ENCODE measurements at places on chromosomes 13 and 19. TPM values are rescaled to one million over a fixed set of nuclear protein-coding genes. Genes with fewer than 3 reads are reported as not detected.

Gene RNF17
- not detected for total RNA-seq

Gene ZNF547
- 2.3 TPM for total RNA-seq

- DNase-seq: no peak
Observed at GRCh38 chr13:72229067-72229466, 362.1 kb upstream of the DACH1 start.

- no peak for DNase-seq
Observed at GRCh38 chr13:30726192-30726591, 9.2 kb upstream of the ALOX5AP start.

GRCh38 chr13:57632276-57633140 is 964 bp downstream of the PCDH17 start:
- DNase-seq: no peak

- DNase-seq: no peak
Observed at GRCh38 chr13:47303626-47304025, 406.8 kb upstream of the HTR2A start.

Gene LIM2
- not detected for total RNA-seq

- DNase-seq: no peak
Observed at GRCh38 chr13:107374038-107374437, 806.1 kb upstream of the ARGLU1 start.

DNA sequence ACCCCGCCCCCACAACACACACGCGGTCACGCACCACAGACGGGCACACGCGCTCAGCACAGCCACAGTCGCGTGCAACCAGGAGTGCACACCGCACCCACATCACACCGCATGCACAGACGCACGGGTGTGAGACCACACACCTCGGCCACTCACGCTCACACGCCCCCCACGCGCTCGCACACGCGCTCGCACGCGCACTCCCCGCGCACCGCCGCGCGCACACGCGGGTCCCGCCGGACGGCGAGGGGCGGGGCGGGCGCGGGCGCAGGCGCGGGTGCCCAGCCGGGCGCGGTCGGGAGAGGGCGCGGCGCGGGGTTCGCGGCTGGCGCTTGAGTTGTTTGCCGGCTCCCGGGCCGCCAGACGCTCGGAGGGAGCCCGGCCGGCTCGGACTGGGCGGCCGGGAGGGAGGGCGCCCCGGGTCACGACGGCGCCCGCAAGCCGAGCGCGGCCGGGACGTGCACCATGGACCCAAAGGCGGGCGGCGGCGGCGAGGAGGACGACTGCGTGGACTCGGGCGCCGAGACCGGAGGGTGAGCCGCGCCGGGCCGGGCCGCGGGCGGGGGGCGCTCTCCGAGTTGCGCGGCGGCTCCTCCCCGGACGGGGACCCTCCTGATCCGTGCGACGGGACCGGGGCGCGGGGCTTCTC is at the start of gene FAM124A:
Gene FAM124A (plus strand): TSS at position 362 of the 649 bp plus-strand sequence. CDS start 104 bp downstream, at position 466.
- DNase-seq: peak; percentile 49

- DNase-seq: no peak
Observed at GRCh38 chr19:45440259-45440638, 16.5 kb upstream of the ERCC1 start.

GRCh38 chr13:106491928-106492587 is 43.4 kb downstream of the EFNB2 start:
- no peak for DNase-seq

Gene TEX26
- not detected for total RNA-seq

DNA sequence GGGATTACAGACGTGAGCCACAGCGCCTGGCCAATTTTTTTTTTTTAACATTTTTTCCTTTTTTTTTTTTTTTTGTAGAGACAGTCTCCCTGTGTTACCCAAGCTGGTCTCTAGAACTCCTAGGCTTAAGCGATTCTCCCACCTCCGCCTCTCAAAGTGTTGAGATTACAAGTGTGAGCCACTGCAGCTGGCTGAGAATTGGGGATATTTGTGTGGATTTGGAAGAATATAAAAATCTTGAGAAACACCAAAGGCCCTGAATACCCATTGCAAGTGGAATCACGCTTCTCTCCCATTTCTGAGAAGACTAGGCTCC is 79.9 kb upstream of the ABCC4 start:
- DNase-seq: no peak

GRCh38 chr13:47114030-47114429 is 217.2 kb upstream of the HTR2A start:
- no peak for DNase-seq

DNA sequence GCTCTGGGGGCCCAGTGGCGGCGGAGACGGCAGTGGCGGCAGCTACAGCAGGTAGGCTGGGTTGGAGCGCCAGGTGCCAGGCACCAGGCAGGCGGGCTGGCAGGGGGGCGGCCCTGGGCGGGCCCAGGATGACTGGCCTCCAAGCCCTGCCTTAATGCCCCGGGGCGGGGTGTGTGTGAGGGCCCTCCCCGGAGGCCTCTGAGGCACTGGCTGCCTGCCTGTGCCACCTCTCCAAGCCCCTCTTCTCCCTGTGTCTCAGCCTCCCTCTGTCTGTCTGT is at the start of gene KLK11:
Gene KLK11 (minus strand): TSS at position 63 of the 278 bp plus-strand sequence. CDS start 985 bp downstream, outside the sequence.
- no peak for DNase-seq

- DNase-seq: no peak
Observed at GRCh38 chr13:113419531-113420193, 33.6 kb downstream of the ADPRHL1 start.

DNA sequence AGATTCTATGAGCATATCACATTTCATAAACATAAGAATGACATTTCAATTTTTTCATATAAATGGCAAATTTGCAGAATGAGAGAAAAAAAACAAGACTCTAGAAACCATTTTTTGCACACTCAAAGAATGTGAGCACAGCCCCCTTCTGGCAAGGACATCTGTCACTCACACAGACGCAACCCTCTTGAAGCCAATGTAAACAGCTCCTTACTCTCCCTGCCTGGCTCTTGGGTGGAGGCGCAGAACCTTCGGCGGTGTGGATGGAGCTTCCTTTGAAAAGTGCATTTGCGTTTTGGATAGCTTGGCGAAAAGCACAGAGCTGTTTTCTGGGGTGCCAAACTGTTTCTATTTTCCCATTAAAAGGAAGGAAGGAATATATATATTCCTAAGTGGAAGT is 367.6 kb upstream of the TSHZ3 start:
- DNase-seq: no peak

DNA sequence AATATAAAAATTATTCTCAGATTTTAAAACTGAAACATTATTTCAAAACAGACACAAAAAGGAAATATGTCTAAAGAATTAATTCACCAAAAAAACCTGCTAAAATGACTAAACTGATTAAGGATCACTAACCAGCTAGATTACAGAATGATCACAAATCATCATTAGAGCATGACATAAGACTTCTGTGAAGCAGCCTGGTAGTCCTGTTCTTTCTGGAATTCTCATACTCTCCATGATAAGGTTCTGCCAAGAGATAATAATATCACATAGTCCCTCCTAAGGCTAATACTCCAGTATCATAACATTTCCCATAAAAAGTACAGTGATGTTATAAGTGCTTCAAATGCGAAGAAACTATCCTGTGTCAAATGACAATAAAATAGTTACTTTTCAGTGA is 1814.9 kb downstream of the SLITRK5 start:
- DNase-seq: no peak

DNA sequence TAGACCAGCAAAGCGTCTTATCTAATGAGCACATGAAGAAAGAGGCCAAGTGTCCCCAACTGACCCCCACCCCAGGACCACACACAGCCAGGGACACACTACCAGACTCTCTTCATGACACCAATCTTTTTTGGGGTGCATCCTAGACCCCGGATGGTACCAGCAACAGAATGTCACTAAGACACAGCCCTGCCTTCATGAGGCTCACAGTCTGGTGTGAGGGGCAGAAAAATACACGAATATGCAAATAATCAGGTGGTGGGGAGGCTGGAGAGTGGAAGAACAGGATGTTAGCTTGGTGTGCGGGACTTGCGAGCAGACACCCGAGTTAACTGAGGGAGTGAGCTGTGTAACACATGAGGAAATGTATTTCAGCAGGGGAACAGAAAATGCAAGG is 17.5 kb downstream of the AKT2 start:
- DNase-seq: no peak

DNA sequence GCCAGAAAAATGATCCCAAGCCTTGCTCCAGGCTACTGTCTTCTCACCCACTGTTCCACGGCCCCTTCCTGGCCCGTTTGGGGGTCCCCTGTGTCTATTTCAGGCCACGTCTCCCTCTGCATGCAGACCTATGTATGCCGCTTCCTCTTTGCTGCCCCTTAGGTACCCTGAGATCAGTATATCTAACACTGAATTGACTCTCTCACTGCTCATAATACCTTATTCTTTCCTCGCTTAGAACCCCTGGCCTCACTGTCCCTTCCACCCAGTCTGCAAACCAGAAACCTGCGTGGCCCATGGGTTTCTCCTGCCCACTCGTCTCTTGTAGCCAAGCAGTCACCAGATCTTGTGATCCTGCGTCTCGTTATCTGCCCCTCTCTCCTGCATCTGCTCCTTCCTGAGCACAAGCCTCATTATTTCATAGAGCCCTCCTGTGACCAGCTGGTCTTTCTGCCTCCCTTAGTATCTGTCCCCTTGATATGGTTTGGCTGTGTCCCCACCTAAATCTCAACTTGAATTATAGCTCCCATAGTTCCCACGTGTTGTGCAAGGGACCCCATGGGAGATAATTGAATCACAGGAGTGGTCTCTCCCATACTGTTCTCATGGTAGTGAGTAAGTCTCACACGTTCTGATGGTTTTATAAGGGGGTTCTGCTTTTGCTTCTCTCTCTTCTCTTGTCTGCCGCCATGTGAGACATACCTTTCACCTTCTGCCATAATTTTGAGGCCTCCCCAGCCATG is 109.0 kb upstream of the RNF113B start:
- no peak for DNase-seq

DNA sequence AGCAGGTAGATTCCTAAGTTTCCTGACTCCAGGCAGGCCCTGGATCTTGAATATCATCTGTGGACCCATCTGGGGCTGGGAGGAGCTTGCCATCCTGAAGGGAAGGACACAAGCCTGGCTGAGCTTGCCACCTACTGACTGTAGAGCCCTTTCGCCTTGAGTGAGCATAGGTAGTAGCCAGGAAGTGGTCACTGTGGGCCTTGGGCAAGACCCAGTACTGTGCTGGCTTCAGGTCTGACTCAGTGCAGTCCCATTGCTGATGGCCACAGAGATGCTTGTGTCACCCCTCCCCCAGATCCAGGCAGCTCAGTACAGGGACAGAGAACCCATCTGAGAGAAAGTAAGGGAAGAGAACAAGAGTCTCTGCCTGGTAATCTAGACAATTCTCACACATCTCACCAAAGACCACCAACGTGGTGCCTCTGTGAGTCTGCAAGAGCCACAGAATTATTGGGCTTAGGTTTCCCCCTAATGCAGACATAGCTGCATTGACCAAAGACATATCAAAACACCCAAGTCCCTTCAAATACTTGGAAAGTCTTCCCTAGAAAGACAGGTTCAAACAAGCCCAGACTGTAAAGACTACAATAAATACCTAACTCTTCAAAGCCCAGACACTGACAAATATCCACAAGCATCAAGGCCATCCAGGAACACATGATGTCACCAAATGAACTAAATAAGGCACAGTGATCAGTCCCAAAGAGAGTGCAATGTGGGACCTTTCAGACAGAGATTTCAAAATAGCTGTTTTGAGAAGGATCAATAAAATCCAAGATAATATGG is 108.2 kb upstream of the WASF3 start:
- DNase-seq: no peak

GRCh38 chr13:42788601-42789000 is 7.2 kb downstream of the FAM216B start:
- no peak for DNase-seq

Gene CCL25
- not detected for total RNA-seq

DNA sequence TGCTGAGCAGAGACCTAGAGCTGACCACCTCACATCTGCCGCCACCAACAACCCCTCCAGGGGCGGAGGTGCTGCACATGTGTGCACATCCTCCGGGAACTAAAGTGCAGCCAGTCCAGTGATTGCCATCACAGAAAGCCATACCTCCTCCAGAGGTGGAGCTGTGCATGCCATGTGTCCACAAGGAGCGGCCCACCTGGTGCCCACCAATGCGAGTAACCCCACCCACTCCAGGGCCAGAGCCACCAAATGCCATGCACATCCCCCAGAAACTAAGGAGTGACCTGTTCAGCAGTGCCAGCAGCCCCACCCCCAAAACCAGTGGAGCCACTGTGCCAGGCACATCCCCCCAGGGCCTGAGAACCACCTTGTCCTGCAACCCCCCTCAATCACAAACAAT is 557.9 kb downstream of the UQCRFS1 start:
- DNase-seq: no peak

Gene DPP9
- total RNA-seq: 20.6 TPM

Gene LYL1
- 43.5 TPM for total RNA-seq

Gene SPIB
- not detected for total RNA-seq

DNA sequence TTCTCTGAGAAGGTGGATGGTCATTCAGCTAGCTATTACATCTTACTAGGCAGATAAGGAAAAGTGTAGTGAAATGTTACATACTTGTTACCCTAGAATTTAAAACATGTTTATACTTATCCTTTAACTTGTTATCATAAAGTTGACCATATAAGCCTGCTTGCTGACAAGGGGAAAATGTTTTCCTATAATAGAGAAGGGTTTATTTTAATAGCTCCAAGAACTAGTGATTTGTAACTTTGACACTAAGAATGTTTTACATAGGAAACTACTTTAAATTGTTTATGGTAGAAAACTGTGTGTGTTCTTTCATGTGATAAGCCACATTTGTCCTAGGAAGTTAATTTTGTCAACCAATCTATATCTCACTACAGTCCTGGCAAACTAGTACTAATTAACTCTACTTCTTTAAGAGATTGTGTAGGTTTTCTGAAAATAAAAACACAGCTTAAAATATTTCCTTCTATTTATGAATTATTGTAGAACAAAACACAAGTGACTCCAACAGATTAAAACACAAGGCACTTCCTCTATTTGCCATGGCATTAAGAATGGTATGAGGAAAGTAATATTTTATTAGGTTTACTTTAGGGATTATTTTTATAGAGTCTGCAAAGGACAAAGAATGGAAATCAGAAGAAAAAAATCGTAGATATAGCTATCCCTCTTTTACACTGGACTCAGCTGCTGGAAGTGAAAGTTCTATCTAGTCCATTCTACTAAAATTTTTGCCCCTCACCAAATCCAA is 233.3 kb upstream of the NBEA start:
- no peak for DNase-seq

DNA sequence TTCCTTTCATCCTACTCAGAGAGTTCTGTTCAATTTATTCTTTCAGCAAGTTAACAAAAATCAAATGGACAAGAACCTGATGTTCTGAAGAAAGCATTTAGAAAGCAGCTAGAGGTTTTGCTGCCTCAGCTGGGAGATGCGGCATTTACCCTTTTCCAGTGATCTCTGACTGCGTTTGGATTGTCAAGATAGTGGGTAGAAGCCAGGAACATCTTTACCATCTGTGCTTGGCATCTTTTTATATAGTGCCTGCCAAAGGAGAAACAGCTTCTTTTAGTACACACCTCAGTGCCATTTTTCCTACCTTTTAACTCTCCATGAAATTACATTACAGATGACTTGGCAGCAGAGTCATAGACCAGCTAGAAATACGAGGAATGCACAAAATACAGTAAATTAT is 680.8 kb downstream of the SLITRK1 start:
- DNase-seq: no peak

DNA sequence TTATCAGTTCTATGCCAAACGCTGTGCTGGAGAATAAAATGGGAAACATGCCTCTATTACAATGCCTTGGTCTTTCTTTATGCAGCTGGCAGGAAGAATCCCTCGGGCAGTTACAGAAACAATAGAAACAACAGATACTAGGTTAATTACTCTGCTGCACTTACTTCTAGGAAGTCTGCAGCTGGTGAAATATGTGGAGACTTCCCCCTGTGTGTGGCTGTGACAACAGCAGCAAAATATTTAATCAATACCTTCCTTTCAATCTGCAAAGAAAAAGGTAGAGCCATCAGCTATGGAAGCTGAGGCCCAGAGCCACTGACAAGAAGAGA is 9.9 kb downstream of the STOML3 start:
- DNase-seq: peak; percentile 6
